ENCODE measurements at places on chromosomes 3 and 15.

DNA sequence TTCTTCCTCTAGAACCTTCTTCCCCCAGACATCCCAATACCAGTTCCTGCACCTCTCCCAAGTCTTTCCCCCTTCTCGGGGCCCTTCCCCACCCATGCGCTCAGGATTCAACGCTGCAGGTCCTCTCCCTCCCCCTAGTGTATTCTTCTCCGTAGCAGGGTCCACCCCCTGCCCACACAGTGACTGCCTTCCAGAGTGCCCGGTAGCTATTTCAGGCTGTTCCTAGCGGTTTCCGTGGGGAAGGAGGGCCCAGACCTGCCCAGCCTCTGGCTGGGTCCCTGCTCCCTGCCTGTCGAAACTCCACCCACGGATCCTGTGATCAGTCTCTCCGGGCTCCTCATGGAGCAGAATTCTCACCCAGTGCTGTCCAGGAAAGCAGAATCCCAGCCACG, 45.2 kb upstream of the SEC61A1 start:
- no peak for DNase-seq

- DNase-seq, result no peak
Measured at GRCh38 chr3:129001101-129001805, at the start of gene EFCC1. Gene EFCC1 (plus strand): TSS chr3:129001304. CDS start chr3:129001629, 325 bp downstream.

DNA sequence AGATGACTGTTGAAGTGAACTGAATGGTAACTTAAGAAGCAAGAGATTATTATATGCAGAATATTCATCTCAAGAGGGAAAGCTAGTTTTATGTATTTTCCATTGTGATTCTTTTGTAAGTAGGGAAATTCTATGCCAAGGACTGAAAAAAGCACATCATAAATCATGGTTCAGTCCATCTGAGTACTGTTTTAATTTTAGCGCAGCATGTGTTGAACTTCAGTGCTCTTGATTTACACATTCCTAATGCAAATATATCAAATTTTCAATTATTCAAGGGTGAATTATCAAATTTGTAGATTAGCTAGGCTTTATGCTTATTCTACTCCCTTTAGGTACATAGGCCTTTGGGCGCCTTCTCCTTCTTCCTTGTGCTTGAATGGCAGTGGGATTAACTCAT, 50.3 kb upstream of the TCF12 start:
- DNase-seq, result no peak

GRCh38 chr3:27094721-27095120, 274.5 kb downstream of the NEK10 start:
- no peak for DNase-seq

GRCh38 chr3:171883257-171883892, 40.2 kb downstream of the TMEM212 start:
- no peak for DNase-seq

- DNase-seq, result no peak
Measured at GRCh38 chr3:27659279-27660021, 62.7 kb downstream of the EOMES start.

DNA sequence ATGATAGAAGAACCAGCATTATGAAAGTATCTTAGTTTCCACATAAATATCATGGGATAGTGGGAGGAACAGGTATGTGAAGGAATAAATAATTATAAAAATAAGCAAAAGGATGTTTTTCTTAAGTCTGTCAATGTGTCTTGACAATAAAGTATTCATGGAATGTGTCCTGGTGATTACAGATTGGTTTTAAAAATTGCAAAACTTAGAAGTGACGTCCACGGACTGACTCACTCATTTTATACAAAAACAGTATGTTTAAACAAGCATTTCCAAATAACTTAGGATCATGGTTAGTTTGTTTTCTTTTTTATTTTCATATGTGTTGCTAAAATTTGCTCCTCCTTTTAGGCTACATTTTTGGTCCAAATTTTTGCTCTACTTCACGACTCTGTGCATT, 687.0 kb upstream of the NECTIN3 start:
- DNase-seq, result no peak

DNA sequence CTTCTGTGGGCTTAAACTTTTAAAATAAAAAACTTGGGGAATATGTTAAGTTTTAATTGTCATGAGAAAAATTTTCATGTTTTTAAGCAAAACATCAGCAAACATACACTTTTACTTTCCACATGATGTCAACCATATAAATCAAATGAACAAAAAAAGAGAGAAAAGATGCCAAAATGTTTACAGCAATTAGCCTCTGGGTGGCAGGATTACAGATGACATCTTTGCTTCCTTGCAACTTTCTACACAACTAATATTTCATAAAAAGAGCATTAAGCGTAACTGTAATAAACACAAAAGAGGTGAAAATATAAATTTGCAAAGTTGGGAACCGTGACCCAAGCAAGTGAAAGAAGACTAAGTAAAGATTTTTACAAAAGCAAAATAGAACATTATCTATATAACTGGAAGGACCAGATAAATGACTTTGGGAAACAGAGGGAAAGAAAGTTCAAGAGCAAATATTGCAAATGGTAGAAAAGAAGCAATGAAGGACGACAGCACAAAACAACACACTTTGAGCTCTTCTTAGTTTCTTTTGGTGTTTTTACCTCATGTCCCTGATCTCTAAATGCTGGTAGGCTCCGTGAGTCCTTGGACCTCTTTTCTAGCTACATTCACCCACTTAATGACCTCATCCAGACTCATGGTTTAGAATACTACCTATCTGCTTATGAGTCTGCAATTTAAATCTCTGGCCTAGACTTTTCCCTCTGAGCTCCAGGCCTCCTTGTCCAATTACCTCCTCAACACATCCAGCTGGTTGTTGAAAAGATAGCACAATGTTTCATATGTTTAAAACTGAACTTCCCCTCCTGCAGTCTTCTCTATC, 9.4 kb downstream of the TP53BP1 start:
- no peak for DNase-seq

DNA sequence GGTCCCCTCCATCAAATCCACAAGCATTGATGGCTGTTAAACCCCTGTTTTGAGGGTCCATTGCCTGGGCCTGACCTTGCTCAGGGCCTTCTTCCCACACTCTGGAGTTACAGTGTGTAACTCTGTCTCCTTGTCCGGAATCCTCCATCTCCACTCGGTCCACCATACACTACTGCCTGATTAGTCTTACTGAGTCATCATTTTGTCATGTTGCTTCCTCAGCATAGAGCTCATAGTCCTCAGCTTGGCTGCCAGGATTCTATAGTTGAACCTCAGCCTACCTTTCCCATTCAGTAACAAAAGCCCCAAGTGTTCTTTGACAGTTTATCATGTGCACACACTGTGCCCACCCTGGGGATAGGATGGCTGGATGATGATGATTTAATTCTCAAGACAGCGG, 113.0 kb downstream of the PDE8A start:
- no peak for DNase-seq

DNA sequence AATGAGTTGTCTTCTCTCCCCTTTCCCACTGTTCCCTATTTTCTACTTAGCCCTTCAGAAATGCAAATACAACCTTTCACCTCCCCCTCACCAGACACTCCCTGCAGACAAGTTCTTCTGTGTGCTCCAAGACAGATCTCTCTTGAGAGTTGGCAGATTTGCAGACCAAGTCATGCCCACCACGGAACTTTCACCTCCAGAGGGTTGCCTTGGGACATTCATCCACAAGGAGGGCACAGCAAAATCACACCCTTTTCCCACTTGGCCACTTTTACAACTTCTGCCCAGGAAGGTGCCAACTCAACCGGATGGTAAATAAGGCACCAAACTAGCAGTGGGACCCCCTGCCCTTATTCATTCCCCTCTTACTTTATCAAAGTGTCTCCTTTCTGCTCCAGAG, 53.5 kb downstream of the SLC30A4 start:
- DNase-seq, result no peak

- no peak for DNase-seq
Measured at GRCh38 chr15:33766389-33766788, 201.9 kb upstream of the CHRM5 start.

GRCh38 chr3:3666664-3667063, 132.6 kb upstream of the LRRN1 start:
- DNase-seq, result no peak

DNA sequence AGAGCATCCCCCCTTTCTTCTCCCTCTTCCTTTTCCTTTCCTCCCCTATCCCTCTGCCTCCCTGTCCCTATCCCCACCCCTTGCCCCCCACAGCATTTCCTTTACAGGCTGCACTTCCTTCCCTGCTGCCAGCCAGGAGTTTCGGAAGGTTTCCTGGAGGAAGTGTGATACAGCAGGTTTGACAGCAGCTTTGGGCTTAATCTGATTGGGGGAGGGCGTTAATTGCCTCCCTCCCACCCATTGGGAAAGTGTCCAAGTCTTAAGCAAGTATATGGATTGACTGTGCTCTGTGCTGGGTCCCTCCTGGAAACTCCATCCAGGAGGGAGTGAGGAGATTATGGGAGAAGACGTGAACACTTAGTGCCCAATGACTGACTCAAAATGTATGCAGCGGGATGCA, 1.8 kb downstream of the SCAMP5 start:
- no peak for DNase-seq

DNA sequence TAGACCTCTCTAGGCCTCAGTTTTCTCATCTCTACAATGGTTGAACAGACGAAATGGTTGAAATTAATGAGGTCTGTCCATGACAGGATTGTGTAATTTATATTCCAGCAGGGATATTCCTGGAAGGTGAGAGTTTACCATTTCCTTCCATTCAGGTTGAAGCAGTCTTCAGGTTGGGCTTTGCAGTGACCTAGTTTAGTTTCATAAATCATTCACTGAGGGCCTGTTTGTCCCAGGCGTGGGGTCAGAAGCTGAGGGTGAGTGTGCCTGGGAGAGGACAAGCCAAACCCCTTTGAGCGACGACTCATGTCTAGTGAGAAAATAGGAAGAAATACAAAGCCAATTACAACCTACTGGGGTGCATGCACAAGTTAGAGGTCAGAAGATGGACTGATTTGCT, 57.2 kb upstream of the CACNA2D3 start:
- no peak for DNase-seq

GRCh38 chr3:151635905-151636304, 97.8 kb upstream of the AADACL2 start:
- no peak for DNase-seq

DNA sequence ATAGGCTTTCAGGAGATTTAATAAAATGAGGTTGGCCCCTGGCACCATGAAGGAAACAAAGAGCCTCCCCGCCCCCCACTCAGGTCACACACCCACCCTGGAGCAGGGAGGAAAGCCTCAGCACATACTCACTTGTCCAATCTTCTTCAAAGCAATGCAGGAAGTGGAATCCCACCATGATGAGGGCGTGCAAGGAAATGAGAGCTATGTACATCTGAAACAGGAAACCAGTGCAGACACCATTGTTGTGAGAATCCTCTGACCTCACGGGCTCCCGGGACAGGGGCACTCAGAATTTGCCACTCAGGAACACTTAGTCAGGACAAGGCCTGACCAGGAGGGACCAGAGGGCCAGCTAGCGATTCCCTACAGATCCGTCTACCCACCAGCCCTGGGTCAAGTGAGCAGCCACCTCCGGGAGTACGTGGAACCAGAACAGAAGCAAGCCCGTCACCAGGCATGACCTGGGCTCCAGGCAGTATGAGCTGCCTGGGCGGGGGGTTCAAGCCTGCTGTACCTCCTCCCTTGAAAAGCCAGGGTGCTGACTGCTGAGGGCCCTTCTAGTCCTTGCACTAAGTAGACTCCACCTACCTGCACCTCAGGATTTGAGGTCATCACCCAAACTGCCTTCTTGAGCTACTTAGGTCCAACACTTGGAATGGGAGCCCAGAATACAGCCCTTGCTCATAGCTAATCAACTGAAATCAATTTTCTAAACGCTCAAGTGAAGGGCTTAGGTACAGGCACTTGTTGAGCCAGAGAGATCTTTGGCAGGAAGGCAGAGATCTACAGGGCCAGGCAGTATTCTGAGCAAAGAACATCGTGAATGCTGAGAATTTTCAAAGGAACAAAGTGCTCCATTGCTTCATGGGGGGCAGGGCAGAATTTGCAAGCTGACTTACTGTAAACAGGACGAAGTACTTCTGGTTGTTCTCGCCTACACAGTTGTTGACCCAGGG, 42.7 kb downstream of the ZDHHC3 start:
- DNase-seq, result no peak

- no peak for DNase-seq
Measured at GRCh38 chr3:45566196-45566595, 28.4 kb upstream of the LIMD1 start.

- no peak for DNase-seq
Measured at GRCh38 chr3:193996221-193996620, 139.7 kb upstream of the HES1 start.

DNA sequence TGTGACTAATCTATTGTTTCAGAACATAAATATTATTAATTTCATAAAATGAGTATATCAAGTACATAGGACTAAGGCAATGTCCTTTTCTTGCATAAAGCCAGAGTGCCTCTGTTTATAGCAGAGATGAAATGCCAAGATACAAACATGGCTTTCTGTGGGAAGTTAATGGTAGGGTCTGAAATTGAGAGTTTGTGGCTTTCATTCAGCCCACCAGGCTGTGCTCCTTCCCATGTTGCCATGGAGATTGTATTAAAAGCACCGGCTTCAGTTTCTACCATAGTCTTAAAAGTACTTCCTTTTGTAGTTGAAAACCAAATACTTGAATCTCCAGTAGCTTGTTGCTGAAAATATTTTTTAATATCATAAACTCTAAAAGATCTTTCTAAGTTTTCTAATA, 114.0 kb downstream of the LRRC28 start:
- DNase-seq, result no peak

- no peak for DNase-seq
Measured at GRCh38 chr3:73719861-73720260, 95.1 kb upstream of the PDZRN3 start.

- no peak for DNase-seq
Measured at GRCh38 chr3:31508452-31509146, 24.1 kb upstream of the STT3B start.
